Uterus (tissue), 4 donors: ENCODE measurements at places on chromosomes 6 and 20. TPM values are rescaled to one million over a fixed set of nuclear protein-coding genes. Genes with fewer than 3 reads are reported as not detected.

PPIL6 gene
- total RNA-seq, result 0.59 TPM

BEND3 gene
- total RNA-seq, result 1.5 TPM

C20orf202 gene
- not detected for total RNA-seq

RBM24 gene
- total RNA-seq, result 15.0 TPM

RUNX2 gene
- total RNA-seq, result 6.2 TPM

SAMD3 gene
- 4.1 TPM for total RNA-seq

HS3ST5 gene
- total RNA-seq, result not detected

DNA sequence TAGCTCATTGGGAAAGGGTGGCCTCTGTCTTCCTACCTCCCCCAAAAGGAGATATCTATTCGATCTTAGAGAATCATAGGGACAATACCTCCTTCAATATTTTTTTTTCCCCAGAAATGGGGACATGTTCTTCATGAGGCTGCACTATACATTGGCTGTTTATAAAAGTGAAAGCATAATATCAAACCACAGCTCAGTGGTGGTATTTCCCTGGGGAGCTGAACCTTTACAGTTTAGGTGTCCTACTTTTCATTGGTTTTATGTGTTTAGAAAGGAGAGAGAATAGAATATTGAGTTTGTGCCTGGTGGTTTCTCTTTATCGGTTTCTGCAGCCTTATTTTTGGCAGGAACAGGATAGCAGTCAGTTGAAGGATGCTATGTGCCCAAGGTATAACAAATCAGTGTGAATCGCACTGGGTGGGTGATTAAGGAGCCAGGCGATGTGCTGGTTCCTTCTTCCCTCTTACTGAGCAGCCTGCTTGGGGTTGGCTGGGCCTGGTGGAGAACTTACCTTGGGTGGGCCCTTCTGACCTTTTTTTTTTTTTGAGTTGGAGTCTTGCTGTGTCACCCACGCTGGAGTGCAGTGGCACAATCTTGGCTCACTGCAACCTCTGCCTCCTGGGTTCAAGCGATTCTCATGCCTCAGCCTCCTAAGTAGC, 25.2 kb downstream of the UST start:
- no peak overlapping the region for H3K27ac ChIP-seq
- H3K4me1 ChIP-seq, result no peaks in the 10 kb centered on the region
- H3K36me3 ChIP-seq, result no peaks in the 10 kb centered on the region
- no peak for DNase-seq
- H3K4me3 ChIP-seq, result no peak overlapping the region

DNA sequence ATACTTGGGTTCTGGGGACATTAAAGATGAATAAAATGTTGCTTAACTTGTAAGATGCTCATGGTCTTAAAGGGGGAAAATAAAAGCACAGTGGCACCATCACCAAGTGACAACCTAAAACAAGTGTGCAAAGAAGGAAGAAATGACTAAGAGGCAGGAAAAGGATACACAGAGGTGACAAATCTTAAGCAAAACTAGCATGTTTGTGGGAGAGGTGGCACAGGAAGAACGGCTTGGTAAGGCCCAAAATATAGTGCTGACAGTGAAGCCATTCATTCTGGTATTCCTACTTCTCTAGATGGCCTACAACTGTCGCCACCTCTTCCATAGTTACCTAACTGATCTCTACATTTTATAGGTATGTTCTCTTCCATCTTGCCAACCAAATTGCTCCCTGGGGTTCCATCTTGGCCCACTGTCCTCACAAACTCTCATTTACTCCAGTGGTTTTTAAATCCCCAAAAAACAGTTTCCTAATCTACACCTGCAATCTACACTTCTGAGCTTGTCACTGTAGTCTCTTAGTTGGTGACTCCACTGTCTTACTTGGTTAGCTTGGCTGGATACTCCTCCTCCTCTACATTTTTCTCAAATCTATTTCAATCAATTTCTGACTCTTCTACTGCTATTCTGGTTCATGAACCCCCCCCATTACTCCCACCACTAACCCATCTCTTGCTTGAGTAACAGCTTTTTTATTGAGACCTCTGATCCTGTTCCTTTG, 33.5 kb downstream of the FAM8A1 start:
- H3K4me3 ChIP-seq, result no peak overlapping the region
- H3K36me3 ChIP-seq, result no peaks in the 10 kb centered on the region
- H3K27ac ChIP-seq, result no peak overlapping the region
- no peaks in the 10 kb centered on the region for H3K27me3 ChIP-seq
- H3K4me1 ChIP-seq, result no peaks in the 10 kb centered on the region

DNA sequence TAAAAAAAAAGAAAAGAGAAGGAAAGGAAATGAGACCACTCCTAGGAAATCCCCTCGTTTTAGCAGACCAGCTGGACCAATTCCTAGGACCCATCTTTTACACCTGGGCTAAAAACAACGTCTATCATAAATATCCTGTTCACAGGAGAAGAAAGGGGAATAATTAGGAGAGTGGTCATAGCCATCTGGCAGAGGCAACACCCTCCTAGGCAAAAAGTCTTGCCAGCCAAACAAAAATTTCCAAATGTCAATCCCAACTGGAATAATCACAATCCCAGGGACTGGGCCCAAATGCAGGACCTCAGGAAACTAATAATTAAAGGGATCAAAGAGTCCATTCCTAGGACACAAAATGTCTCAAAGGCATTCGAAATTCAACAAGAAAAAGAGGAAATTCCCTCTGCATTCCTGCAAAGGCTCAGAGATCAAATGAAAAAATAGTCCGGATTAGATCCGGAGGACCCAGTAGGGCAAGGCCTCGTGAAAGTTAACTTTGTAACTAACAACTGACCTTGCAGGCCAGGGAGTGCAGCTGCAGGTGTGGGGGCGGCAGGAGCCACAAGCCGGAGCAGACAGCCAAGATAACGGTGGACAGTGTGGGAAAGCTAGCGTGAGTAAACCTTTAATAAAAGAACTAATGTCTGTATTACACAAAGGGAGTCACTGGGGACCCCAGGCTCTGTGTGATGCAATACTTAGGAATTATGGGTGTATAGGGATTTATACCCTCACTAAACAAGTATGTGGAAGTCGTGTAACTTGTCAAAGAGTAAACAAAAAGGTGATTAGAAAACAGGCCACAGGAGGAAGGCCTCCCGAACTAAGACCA, 11.7 kb downstream of the LCA5 start:
- DNase-seq, result peak; percentile 42
- H3K27ac ChIP-seq, result peak overlapping the region; percentile 60

DNA sequence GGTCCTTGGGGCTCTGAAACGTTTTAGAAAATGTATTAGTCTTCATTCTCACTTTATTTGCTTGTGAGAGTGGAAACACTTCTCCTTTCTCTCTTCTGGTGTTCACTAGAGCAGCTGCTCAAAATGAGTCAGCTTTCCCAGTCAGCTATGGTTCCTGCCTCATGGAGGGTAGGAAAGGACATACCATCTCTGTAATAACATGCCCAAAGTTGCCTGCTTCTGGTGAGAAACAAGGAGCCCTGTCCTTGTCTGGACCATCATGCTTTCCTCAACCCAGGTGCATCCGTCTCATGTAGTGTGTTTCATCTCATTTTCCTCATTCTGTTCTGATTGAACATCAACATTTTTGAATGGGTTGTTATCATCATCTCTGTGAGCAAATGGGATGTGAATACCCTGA, 17.1 kb upstream of the TINAG start:
- DNase-seq, result no peak
- no peaks in the 10 kb centered on the region for H3K27me3 ChIP-seq
- no peak overlapping the region for H3K4me3 ChIP-seq
- no peaks in the 10 kb centered on the region for H3K36me3 ChIP-seq
- H3K27ac ChIP-seq, result no peak overlapping the region

GRCh38 chr6:88953550-88954386, 9.7 kb downstream of the RNGTT start:
- H3K4me1 ChIP-seq, result no peaks in the 10 kb centered on the region
- no peaks in the 10 kb centered on the region for H3K36me3 ChIP-seq
- no peak for DNase-seq
- no peak overlapping the region for H3K27ac ChIP-seq

- DNase-seq, result no peak
- H3K27ac ChIP-seq, result no peak overlapping the region
- H3K4me1 ChIP-seq, result no peaks in the 10 kb centered on the region
- no peak overlapping the region for H3K4me3 ChIP-seq
- H3K27me3 ChIP-seq, result no peaks in the 10 kb centered on the region
Observed at GRCh38 chr6:56739836-56740815, 97.4 kb upstream of the DST start.

- no peaks in the 10 kb centered on the region for H3K27me3 ChIP-seq
- no peak overlapping the region for H3K4me3 ChIP-seq
- no peak overlapping the region for H3K27ac ChIP-seq
Observed at GRCh38 chr6:70592391-70593117, 25.8 kb downstream of the SDHAF4 start.

- H3K4me3 ChIP-seq, result no peak overlapping the region
- no peaks in the 10 kb centered on the region for H3K27me3 ChIP-seq
- H3K36me3 ChIP-seq, result no peaks in the 10 kb centered on the region
- no peak for DNase-seq
- H3K27ac ChIP-seq, result no peak overlapping the region
- no peaks in the 10 kb centered on the region for H3K4me1 ChIP-seq
Observed at GRCh38 chr6:132734694-132735236, 20.9 kb upstream of the VNN1 start.

DNA sequence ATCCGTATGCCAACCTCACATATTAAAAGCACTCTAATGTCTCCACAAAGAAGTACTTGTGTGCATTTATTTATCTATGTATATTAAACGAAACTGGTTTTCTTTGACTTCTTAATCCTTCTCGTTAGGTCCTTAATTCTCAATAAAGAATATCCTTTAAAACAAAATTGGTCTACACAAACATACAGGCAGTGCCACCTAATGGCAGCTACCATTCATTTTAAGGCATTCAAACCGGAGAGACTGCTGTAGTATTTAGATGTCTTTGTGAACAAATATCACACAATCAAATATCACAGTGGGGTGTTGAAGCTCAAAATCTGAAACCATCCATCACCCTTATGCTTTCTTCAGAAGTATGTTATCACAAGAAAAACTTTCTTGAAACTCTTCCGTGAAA, 96.6 kb upstream of the IRAK1BP1 start:
- H3K4me3 ChIP-seq, result no peak overlapping the region
- no peaks in the 10 kb centered on the region for H3K4me1 ChIP-seq
- no peaks in the 10 kb centered on the region for H3K36me3 ChIP-seq
- H3K27me3 ChIP-seq, result no peaks in the 10 kb centered on the region

- peaks cover 9% of the 10 kb centered on the region for H3K4me1 ChIP-seq
- peak within 1 kb of the TSS; percentile 81 for H3K27ac ChIP-seq
- no peaks in the 10 kb centered on the region for H3K27me3 ChIP-seq
- DNase-seq, result peak; percentile 91
Observed at GRCh38 chr20:20017001-20017843, at the start of gene NAA20. Gene NAA20, plus strand, starts transcription at chr20:20017362. Its CDS starts 35 bp downstream, at chr20:20017397.

DNA sequence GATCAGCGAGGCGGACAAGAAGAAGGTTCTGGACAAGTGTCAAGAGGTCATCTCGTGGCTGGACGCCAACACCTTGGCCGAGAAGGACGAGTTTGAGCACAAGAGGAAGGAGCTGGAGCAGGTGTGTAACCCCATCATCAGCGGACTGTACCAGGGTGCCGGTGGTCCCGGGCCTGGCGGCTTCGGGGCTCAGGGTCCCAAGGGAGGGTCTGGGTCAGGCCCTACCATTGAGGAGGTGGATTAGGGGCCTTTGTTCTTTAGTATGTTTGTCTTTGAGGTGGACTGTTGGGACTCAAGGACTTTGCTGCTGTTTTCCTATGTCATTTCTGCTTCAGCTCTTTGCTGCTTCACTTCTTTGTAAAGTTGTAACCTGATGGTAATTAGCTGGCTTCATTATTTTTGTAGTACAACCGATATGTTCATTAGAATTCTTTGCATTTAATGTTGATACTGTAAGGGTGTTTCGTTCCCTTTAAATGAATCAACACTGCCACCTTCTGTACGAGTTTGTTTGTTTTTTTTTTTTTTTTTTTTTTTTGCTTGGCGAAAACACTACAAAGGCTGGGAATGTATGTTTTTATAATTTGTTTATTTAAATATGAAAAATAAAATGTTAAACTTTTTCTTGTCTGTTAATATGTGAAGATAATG, 2.2 kb downstream of the HSPA1B start:
- peak overlapping the region; percentile 99 for H3K27ac ChIP-seq
- no peaks in the 10 kb centered on the region for H3K27me3 ChIP-seq
- peaks cover 5% of the 10 kb centered on the region for H3K4me1 ChIP-seq
- H3K4me3 ChIP-seq, result peak overlapping the region; percentile 49

- no peaks in the 10 kb centered on the region for H3K27me3 ChIP-seq
- H3K27ac ChIP-seq, result no peak overlapping the region
- H3K36me3 ChIP-seq, result no peaks in the 10 kb centered on the region
- H3K4me1 ChIP-seq, result no peaks in the 10 kb centered on the region
- H3K4me3 ChIP-seq, result no peak overlapping the region
- DNase-seq, result no peak
Observed at GRCh38 chr20:57148263-57148662, 118.2 kb downstream of the BMP7 start.

DNA sequence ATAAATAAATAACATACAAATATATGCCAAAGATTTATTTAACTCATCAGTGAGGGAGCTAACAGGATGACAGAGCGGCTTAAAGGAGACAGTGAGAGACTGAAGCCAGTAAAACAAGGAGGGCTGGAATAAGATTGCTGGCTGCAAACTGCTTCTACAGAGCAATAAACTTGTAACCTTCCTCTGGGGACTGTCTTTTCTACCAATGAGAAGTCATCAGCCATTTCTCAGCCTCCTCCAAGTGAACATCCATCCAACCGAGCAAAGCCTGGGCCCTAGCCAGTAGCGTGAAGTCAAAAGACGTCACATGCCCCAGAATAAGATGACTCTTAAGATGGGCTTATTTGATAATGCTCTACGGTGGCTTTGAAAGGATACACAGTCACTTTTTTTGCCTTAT, 42.5 kb downstream of the CPXM1 start:
- no peaks in the 10 kb centered on the region for H3K27me3 ChIP-seq
- no peak for DNase-seq
- H3K4me1 ChIP-seq, result peaks cover 2% of the 10 kb centered on the region
- H3K36me3 ChIP-seq, result no peaks in the 10 kb centered on the region
- no peak overlapping the region for H3K4me3 ChIP-seq

DNA sequence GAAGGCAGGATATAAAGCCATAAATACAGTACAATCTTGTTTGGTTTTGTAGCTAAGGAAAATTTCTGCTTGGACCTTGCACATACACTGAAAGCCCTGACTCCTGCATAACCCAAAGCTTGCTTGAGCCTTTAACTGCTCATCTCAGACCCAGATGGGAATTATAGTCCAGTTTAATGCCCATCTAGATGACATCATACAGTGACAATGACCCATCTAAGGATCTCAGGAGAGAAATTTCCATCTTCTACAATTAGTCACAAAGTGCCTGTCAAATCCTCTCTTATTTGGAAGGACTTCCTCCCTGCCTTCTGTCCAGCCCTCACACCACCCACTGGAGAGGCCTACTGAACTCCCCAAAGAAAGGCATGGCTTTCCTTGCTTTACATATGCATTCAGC, 69.3 kb downstream of the BTBD3 start:
- no peak overlapping the region for H3K27ac ChIP-seq
- H3K27me3 ChIP-seq, result no peaks in the 10 kb centered on the region
- H3K4me1 ChIP-seq, result no peaks in the 10 kb centered on the region
- H3K4me3 ChIP-seq, result no peak overlapping the region

DNA sequence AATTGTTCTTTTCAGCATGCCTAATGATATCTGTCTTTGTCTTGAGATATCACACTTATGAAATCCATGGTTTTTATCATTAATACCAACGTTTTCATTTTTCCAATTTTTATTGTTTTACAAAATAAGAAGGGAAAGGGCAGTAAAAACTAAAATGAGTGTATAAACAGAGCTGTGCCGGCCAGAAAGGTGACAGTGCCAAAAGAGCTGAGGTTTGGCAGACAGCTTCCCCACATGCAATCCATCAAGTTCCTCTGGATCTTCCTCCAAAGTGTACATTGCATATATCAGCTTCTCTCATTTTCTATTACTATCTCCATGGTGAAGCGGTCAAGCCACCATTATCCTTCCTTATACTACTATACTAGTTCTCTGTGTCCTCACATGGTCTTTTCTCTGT, 10.1 kb upstream of the TMEM244 start:
- H3K4me1 ChIP-seq, result no peaks in the 10 kb centered on the region
- no peak for DNase-seq
- H3K27ac ChIP-seq, result no peak overlapping the region
- no peaks in the 10 kb centered on the region for H3K36me3 ChIP-seq
- H3K27me3 ChIP-seq, result no peaks in the 10 kb centered on the region
- no peak overlapping the region for H3K4me3 ChIP-seq
